ENCODE measurements at places on chromosomes 6 and 20.

GRCh38 chr20:43726333-43726732, 469 bp downstream of the GTSF1L start:
- DNase-seq, result no peak

DNA sequence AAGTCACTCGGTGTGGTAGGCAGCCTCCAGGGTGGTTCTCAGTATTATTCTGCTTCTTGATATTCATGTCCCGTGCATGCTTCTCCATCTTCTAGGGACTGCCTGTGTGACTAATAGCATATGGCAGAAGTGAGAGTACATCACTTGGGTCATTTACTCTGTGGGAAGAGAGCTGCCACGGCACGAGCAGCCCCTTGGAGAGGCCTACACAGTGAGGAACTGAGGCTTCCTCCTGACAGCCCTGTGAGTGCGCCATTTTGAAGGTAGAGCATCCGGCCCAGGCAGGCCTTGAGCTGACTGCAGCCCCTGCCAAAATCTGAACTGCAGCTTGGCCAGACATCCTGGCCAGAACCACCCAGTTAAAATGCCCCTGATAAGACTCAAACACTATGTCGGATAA, 17.3 kb upstream of the MCUR1 start:
- DNase-seq, result no peak

GRCh38 chr6:82616386-82617028, 252.9 kb downstream of the TPBG start:
- DNase-seq, result no peak

DNA sequence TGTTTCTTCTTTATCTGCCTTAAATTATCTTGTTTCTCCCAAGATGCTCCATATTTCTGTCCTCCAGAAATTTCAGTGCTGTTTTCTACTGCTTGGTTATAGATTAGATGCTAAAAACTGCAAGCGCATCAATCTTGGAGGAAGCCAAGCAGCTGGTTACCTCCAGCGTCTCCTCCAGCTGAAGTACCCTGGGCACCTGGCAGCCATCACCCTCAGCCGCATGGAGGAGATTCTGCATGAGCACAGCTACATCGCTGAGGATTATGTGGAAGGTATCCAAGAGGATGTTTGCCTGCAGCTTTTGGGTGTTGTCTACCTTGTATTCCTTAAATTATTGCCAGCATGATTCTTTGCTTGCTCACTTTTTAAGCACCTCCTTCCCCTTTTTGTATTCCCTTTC, 3.8 kb downstream of the ACTR5 start:
- DNase-seq, result no peak

DNA sequence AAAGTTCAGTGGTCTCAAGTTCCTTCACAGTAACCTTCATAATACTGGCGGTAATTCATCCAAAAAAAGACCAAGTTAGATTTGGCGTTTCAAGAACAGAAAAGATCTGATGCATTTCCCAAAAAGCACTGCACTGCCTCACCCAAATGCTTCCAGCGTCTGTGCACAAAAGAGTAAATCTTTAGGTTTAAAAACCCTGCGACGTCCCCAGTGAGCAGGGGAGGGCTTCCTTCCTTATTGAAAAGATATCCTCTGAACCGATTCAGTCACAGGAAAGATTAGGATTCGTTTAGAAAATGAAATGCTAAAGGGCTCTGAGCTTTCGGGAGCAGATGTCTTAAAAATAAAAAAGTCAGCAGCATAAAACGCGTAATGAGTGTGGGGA, 654 bp downstream of the TBC1D7 start:
- DNase-seq, result no peak

DNA sequence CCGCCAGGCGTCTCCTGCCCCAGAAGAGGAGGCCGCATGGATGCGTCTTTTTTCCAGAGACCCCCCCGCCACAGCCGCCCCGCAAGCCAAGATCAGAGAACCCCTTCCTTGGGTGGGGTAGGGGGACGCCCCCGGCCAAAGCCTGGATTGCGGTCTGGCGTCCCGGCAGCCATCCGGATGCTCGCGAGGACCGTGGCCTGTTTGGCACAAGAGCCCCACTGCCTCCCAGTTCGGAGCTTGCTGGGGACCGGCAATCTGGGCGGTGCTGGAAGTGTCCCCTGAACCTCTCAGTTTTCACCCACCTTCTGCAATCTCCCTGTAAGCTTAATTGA, 924 bp downstream of the FAM162B start:
- no peak for DNase-seq

- no peak for DNase-seq
These were observed 17.4 kb upstream of the AKAP7 start for GRCh38 chr6:131117878-131118277.

DNA sequence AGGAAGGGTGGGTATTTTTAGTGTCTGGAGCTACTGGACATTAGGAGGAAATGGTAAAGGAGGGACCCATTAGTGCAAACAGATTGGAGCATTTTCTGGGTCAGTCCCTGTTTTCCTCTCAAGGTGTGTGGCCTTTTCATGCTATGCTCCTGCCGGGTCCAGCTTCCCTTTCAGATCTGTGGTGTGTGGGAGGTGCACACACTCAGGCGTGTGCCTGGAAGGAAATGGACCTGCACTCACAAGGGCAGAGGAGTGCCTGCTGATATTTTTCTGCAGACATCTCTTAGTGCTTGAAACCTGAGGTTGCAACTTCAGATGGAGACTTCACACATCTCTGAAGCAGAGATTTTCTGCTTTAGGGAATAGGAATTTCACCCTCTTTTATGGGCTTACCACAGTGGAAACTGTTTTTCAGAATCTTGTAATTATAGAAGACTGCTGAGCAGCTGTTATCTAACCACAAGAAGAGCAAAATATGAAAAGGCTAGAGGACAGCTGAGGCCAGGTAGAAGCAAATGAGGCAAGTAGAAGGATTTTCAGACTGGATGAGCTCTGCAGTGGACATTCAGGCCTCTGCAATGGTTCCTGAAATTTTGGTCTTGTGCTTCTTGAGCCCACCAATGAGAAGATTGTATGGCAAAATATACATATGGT, 764.3 kb downstream of the QKI start:
- no peak for DNase-seq

DNA sequence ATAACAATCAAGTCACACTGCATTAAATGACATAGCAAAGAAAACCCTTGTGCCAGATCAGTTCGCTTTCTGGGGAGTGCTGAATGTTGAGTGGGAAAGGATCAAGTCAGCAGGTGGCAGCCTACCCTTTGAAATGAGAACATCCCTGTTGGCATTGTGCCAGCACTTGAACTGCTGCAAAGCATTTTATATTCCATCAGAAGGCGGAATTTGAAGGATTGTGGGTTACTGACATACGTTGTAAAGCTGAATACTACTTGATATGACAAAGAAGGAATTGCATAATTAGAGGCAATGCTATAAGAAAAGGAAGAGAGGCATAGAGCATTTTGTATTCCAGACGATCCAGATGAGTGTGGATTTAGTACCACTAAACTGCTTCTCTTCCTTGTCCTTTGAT, 26.5 kb downstream of the BCKDHB start:
- DNase-seq, result peak; percentile 1

DNA sequence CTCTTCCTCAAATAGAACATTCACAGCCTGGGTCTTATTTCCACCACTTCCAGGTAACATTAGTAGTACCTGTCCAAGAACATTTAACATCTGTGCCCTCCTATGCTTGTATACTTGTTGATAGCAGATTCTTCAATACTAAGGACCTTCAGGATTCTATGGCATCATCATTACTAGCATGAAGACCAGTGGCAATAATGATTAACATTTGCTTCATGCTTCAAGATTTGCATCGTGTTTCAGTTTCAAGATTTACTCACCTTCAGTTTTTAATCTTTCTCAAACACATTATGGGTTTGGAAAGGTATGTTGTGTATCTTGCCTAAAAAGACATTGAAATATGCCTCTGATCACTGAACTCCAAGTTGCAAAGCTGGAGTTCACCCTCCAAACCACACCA, 412.8 kb upstream of the NRSN1 start:
- DNase-seq, result no peak

DNA sequence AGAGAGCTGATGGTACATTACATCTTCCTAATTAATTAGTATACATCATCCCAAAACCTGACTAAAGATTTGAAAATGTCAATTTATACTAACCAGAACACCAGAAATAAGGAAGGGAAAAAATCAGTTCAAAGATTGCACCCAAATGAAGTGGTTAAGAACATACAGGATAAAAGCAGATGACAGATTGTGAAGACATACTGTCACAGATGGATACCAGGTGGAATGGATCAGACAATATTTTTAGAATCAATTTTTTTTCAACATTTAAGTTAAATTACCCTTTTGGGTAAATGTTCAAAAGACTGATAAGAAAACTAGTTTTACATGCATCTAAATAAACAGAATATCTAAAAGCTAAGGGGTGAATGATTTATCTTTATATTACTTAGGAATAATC, 47.6 kb downstream of the EPHA7 start:
- DNase-seq, result no peak

DNA sequence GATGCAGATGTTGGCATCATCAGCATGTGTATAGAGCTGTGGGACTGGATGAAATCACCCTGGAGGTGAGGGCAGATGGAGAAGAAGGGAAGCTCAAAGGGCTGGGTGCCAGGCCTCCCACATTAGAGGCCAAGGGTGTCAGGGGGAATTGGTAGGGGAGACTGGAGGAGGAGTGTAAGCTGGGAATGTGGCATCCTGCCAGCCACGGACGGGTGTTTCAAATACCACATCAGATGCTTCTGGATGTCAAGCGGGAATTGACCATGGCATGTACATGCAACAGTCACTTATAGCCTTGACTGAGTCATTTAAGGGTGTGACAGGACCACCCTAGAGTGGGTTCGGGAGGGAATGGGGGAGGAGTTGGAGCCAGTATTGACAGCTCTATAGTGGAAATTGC, 9.6 kb downstream of the ERGIC3 start:
- DNase-seq, result no peak

GRCh38 chr6:146550911-146551310, 7.3 kb downstream of the RAB32 start:
- DNase-seq, result no peak

DNA sequence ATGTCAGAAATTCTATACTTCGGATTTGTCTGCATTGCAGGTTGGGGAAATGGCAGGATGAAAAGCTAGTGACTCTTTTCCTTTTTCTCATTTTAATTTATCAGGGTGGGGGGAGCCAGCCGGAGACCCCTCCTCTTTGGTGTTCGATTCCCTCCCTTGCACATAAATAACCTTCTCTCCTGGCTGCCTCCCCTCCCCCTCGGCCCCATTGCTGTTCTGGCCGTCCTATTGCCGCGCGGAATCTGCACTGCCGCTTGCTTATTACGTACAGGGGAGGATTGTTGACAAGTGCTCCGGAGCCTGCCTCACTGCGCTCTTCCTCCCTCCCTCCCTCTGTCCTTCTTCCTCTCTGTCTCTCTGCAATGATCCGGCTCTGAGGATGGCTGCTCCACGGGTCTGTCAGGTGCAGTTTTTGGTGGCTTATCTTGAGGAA, 154.7 kb downstream of the JARID2 start:
- DNase-seq, result no peak

DNA sequence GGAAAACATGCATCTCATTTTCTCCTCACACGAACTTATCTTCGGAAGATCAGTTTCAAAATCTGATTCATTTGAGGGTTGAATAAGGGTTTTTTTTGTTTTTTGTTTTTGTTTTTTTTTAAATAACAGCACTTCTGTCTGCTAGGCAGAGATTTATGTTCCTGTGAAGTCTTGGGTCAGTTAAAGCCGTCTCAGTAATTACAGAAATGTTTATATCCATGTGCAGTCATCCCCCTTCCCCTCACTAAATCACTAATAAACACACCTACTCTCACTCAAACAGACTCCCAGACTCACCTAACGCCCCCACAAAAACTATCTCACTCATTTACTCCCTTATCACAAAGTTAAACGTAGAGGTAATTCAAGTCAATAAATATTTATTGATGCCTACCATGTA, 214.2 kb upstream of the SUPT3H start:
- no peak for DNase-seq

DNA sequence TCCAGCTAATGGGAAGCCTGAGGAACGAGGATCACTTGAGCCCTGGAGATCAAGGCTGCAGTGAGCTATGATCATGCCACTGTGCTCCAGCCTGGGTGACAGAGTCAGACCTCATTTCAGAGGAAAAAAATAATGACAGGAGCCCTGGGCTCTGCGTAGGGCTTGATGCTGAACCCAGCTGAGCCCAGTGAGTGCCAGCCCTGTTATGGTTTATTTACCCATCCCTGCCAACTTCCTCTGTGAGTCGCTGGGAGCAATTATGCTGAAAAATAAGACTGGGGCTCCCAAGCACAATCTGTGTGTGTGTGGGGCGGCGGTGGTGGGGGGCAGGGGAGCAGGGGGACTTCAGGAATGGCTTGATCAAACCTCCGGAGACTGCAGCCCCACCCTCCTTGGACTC, 75.9 kb upstream of the PMEPA1 start:
- no peak for DNase-seq

DNA sequence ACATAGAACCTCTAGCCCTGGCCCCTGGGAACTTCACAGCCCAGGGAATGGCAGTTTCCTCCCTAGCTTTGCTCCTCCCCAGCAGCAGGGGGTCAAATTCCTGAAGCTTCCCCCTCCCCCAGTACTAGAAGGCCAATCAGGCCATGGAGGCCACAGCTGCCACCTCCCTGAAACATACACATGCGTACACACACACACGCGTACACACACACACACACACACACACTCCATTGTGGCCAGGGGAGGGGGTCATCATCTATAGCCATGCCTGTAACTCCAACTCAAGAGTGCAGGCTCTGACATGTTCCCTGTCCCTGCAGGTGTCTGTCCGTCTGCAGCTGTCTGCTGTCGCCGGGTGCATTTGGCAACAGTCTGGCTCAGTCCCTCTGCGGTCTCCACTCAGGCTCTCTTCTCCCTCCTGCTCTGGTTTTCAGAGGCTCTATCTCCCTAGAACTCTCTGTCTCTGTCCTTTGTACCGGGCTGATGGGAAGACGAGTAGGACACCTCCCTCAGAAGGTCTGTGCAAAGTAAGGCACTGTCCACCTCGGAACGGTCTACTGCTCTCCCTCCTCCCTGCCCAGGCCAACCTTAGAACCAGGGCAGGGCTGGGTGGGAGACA, 1.4 kb downstream of the LRFN2 start:
- DNase-seq, result no peak

GRCh38 chr6:10962673-10963072, 75.8 kb downstream of the SYCP2L start:
- DNase-seq, result no peak

GRCh38 chr20:33018169-33018931, 10.8 kb downstream of the BPIFB2 start:
- DNase-seq, result no peak

DNA sequence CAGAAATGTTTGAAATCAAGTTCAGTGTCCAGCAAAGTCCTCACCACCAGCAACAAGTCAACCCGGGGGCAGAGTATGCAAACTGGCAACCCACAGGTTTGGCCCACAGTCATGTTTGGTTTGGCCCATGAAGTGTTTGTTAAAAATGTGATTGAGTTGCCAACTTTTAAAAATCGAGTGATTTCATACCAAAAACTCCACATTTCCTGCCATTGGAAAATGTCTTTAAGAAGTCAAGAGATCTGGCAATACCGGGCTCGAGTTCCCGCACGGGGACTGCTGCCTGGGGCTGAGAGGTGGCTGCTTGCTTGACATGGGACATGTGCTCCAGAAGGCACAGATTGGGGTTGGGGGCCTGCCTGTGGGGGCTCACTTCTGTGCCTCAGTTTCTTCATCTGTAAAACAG, 36.1 kb downstream of the PREX1 start:
- no peak for DNase-seq

- no peak for DNase-seq
These were observed 41.9 kb upstream of the HFE start for GRCh38 chr6:26045065-26045927.
